Keratinocyte (primary cell): ENCODE measurements at places on chromosomes 2 and 18. TPM values are rescaled to one million over a fixed set of nuclear protein-coding genes. Genes with fewer than 3 reads are reported as not detected.

DNA sequence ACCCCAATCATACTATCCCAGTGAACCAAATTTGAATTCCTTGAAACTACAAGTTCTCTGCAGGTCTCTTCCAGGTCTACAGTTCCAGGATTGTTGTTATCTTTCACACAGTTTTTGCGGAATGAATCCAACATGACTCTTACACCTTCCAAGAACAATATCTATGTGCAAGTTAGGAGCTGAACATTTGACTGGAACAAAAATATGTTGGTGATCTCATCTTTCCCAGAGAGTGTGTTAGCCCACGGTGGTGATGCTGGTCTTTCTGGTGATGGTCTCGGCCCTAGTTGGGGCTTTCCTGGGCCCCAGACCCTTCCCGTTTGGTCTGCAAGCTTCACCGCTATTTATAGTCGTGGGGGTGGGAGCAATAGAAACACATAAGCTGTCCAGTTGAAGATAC is 173.7 kb downstream of the TPGS2 start:
- H3K27me3 ChIP-seq = no peaks in the 10 kb centered on the region
- DNase-seq = no peak
- no peak overlapping the region for H3K4me3 ChIP-seq
- H3K36me3 ChIP-seq = no peaks in the 10 kb centered on the region
- H3K27ac ChIP-seq = no peak overlapping the region

Gene STON1
- polyA plus RNA-seq = 0.44 to 1.9 TPM (median 1.2 TPM) in 3 replicates

Gene MEMO1
- 91.8 to 125 TPM (median 99.0 TPM) in 3 replicates for polyA plus RNA-seq

- H3K36me3 ChIP-seq = no peaks in the 10 kb centered on the region
- H3K4me3 ChIP-seq = no peak overlapping the region
- no peak overlapping the region for H3K27ac ChIP-seq
- H3K4me1 ChIP-seq = no peaks in the 10 kb centered on the region
- DNase-seq = no peak
These were observed 11.1 kb upstream of the NTSR2 start for GRCh38 chr2:11680901-11681721.

- H3K36me3 ChIP-seq = no peaks in the 10 kb centered on the region
- no peak overlapping the region for H3K4me3 ChIP-seq
These were observed 46.2 kb upstream of the FZD7 start for GRCh38 chr2:201987426-201987825.

GRCh38 chr2:160142472-160142871 is 57.6 kb downstream of the ITGB6 start:
- H3K36me3 ChIP-seq = peaks cover 22% of the 10 kb centered on the region
- H3K4me3 ChIP-seq = no peak overlapping the region
- H3K4me1 ChIP-seq = peaks cover 13% of the 10 kb centered on the region
- DNase-seq = peak; percentile 54
- peak overlapping the region; percentile 75 for H3K27ac ChIP-seq

Gene RTKN
- polyA plus RNA-seq = 110 to 180 TPM (median 145 TPM) in 3 replicates

GRCh38 chr18:27719680-27720079 is 457.2 kb downstream of the CDH2 start:
- H3K27ac ChIP-seq = no peak overlapping the region
- no peak overlapping the region for H3K4me3 ChIP-seq
- no peaks in the 10 kb centered on the region for H3K36me3 ChIP-seq
- DNase-seq = no peak
